Stimulated activated CD4-positive, alpha-beta T cell treated with anti-CD3 and anti-CD28 coated beads, Interleukin-15, amount 100 ng/mL, for 24 hours (primary cell): ENCODE measurements at places on chromosomes 2 and 18.
A peak's percentile ranks its signal among the peaks of the same experiment; 100 is the strongest.

DNA sequence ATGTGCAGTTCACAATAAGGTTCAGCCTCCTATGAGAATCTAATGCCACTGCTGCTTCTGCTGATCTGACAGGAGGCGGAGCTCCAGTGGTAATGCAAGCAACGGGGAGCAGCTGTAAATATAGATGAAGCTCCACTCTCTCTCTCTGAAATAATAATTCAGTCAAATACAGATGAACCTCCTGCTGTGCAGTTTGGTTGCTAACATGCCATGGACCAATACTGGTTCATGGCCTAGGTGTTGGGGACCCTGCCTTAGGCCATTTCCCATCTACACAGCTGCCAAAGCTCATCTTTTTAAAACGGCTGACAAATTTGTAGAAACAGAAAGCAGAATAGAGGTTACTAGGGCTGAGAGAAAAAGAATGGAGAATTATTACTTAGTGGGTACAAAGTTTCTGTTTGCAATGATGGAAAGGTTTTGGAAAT, 10.7 kb upstream of the HNRNPA3 start:
- DNase-seq, result no peak

DNA sequence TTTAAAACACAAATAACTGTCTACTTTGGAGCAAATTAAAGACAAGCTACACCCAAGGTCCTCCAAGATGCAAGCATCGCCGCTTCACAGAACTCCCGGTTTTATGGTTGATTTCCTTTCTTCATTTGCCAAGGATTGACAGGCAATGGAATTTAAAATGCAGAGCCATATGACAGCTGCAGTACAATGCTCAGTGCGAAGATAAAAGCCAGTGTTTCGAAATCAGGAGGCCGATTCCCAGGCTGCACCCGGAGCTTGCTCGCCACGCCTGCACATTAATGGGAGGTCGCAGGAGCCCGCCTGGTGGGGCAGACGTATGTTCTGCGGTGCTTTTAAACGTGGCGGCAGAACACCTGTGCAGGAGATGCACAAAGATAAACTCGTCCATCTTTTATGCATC, 727.6 kb upstream of the SOX11 start:
- DNase-seq, result no peak

DNA sequence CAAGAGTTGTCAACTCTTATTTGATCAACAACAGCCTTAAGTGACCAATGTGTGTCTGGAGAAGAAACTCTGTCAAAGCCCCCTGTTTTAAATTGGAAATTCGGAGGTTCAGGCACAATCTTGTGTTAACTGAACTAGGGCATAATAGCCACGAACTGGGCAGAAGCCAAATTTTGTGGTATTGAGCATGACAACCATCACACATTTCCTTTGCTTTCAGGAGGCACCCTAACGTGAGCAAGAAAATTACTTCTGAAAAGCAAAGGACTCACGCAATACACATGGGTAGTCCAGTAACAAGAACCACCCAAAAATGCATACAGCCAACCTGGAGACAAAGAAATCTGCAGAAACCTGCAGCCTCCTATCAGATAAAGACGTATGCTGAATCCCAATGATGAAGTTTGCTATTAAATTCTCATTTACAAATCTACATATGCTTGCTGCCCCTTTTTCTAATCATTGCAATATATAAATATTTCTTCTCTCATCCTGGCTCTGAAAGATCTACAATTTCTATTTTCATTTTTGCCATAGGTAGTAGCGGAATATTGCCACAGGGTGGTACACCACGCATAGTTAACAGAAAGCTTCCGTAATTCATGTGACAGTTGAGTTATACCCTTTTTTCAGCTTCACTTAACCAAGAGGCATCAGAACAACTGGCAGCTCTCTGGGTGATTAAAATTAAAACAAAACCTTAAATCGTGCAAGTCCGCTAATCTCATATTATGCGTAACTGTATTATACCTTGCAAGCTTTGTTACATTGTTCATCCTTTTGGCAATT, 495.8 kb downstream of the NRXN1 start:
- DNase-seq, result no peak

DNA sequence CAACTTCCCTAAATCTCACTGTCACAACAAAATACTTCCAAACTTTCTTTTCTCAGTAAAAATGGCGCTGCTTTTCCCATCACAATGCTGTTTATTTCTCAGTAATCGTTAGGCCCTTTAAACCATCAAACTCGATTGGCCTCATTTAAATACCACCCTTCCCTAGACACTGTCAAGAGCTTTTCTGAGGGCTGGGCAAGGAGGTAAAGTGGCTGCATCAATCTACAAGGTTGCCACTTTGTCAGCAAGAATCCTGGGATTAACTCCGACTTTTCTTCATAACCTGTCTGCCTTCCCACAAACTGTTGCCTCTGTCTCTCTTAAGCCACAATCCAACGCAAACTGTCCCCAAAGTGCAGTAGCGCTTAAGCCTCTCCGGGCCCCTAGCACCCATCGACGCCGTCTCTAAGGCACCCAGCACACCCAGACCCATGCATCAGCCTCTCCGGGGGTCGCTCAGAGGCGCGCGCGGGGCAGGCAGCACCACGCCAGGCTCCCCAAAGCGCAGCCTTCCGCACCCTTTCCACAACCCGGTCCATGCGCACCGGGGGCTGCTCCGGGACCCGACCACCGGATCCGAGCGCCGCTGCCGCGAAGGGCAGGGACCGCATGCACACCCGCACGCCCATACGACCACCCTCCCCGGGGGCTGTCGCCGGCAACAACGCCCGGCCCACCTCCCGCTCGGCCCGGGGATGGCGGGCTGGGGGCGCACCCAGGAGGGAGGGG, 683 bp downstream of the MBOAT2 start:
- DNase-seq, result peak; percentile 18

GRCh38 chr2:215983581-215984351, 29.6 kb downstream of the MREG start:
- DNase-seq, result no peak

DNA sequence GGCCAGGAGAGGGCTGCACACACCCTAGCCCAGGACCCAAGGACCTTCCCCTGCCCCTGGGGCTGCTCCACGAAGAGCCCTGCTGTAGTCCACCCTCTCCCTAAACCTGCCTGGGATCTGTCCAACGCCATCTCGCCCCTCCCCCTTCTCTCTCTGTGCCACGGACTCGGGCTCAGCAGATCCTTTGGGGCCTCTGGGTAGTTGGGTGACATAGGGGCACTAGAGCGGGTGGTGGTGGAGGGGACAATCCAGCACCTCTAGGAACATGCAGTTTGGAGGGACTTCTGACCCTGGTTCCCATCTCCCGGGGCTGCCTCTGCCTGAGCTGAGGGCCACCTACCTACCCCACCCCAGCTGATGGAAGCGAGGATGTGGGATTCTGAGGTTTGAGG, 7.3 kb upstream of the CRYBA2 start:
- DNase-seq, result no peak

DNA sequence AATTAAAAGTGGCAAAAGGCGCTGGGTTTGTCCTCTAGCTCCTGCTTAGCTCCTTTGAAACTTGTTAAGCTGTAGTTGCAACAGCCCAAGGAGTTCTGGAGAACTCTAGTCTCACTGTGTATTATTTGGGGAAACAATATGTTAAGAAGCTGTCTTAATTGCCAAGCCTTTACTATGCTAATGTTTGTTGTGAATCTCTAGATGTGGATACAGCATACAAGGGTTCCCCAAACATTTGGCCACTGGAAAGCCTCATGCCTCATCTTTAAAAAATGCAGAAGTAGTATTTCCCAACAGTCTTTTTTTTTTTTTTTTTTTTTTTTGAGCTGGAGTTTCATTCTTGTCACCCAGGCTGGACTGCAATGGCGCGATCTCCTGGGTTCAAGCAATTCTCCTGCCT, 236.7 kb downstream of the PRKCE start:
- no peak for DNase-seq

DNA sequence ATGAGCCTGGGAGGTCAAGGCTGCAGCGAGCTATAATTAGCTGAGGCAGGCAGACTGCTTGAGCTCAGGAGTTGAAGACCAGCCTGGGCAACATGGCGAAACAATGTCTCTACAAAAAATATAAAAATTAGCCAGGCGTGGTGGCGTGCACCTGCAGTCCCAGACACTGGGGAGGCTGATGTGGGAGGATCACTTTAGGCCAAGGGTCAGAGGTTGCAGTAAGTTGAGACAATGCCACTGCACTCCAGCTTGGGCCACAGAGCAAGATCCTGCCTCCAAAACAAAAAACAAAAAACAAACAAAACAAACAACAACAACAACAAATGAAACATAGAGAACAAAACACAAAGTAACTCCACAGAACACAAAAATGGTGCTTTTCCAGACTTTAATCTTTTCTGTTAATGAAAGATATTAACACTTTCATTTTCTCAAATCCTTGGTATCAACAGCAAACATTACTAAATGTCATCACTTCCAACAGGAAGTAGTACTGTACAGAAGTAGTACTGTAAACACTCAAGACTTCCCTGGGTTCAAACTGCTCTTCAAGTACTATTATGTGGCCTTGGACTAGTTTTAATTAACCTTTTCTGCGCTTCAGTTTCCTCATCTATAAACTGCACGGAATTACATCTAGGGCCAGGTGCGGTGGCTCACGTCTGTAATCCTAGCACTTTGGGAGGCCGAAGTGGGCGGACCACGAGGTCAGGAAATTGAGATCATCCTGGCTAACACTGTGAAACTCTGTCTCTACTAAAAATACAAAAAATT, 27.9 kb downstream of the PUM2 start:
- DNase-seq, result no peak

DNA sequence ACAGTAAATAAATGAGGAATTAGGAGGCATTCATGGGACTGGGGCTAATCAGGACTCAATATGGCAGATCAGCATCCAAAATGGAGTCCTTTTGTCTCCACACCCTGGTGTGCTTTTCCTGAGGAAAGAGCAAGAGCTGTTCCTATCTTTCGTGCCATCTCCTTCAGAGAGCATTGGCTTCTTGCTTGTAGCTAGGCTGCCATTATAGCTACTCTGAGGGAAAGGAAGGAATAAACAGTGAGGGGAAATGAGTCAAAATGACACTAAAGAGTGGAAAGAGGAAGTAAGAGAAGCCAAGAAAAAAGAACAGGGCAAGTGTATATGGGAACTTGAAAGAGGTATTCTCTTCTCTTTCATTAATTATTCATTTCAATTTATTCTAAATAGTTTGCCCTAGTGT, 8.4 kb upstream of the NMI start:
- no peak for DNase-seq

DNA sequence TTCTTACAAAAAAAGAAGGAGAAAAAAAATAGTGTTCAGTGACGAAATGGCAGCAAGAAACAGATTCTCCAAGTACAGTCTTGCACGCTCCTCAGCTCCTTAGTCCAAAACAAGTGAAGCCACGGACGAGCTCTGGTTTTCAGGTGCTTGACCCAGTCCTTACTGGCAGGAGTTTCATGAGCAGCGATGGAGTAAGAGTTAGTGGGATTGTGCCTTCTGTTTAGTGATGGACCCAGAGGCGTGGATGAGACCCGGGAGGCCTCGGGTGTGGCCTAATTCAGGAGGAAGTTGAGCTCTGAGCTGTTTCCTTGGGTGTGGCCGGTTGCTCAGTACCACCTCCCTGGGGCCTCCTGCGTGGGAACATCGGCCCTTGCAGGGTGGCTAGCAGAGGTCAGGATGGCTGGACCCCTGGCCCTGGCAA, 52.0 kb downstream of the KIF5C start:
- peak; percentile 50 for DNase-seq

- no peak for DNase-seq
Observed at GRCh38 chr2:37711831-37712230, 40.4 kb upstream of the CDC42EP3 start.

DNA sequence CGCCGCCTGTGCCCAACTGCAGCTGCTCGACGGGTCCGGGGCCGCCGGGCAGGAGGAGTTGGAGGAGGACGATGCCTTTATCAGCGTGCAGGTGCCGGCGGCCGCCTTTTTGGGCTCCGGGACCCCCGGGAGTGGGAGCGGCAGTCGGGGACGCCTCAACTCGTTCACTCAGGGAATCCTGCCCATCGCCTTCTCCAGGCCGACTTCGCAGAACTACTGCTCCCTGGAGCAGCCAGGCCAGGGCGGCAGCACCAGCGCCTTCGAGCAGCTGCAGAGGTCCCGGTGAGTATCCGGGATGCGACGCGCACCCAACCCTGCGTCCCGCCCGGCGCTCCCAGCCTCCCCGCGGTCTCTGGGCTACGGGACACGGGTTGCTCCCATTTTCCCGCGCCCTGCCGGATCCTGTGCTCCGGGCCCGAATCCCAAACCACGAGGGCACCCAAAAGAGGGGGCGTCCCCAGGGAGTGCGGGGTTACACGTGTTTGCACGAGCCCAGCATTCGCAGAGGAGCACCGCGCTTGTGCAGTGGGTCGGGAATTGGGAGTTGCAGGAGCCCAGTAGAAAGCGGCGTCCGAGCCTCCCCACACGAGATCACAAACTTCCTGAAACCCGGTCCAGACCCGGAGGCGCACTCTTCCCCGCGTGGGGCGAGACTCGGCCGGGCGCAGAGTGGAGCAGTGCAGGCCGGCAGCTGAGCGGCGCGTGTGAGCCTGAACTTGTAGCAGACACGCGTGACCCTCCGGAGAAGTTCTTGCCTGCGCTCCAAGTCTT, 1.2 kb downstream of the CABLES1 start:
- peak; percentile 37 for DNase-seq

DNA sequence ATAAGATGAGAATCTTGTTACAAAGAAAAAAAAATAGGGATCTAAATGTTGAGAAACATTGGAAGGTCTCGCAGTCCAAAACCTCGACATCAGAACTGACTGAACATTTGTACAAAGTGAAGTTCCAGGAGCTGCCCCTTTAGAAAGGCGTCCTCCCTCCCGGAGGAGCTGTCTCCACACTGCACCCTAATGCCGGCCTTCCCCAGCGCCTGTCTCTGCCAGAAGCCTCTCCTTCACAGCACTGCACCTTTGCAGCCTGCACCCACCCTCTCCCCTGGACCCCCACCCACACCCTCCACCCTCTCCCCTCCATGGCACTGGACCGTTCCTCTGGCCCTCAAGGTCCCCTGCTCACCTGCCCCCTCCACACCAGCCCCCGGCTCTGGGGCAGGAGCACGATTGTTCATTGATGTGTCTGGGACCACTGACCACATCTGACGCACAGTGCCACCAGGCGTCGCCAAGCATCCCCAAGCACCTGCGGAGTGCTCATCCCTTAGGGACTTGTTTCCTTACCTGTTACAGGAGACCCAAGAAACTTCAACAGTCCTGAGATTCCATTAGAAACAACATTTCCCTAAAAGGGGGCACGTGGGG, 90.3 kb upstream of the SNTG2 start:
- peak; percentile 8 for DNase-seq

DNA sequence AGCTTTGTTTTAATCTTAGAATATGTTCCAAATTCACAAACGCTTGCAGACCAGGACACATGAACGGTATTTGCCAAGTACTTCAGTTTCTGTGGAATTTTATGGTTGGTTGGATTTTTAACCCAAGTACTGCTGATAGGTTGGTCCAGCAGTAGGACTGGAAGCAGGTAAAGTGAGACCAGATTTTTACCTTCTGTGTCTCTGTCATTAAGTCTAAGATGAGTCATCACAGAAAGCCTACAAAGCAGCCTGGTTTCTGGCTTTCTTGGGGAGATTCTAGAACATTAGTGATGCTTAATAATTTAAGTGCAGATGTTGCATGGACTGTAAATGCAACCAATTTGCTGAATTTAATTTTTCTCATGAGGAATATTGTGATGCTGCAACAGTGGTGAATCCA, 100.5 kb downstream of the SCG2 start:
- no peak for DNase-seq

- no peak for DNase-seq
Observed at GRCh38 chr2:50602636-50603327, 429.1 kb downstream of the NRXN1 start.

GRCh38 chr2:80258341-80258740, 46.2 kb downstream of the LRRTM1 start:
- DNase-seq, result no peak

- no peak for DNase-seq
Observed at GRCh38 chr2:138444411-138444810, 57.2 kb upstream of the SPOPL start.

GRCh38 chr18:318791-319291, 51.0 kb upstream of the THOC1 start:
- no peak for DNase-seq
